ENCODE measurements at places on chromosomes 7 and 10.

- no peak for DNase-seq
These were observed 520.2 kb downstream of the LRMDA start for GRCh38 chr10:75951627-75952026.

DNA sequence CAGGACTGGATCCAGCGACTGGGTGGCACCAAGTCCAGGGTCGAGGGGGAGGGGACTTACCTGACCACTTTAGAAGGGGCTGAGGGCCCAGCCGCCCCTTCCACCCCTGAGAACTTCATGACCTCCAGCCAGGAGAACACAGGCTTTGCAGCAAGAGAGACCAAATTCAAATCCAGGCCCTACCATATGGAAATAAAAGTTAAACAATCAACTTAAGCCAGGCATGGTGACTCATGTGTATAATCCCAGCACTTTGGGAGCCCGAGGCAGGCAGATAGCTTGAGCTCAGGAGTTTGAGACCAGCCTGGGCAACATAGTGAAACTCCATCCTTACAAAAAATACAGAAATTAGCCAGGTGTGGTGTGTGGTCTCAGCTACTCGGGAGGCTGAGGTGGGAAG lies 61.9 kb downstream of the COL13A1 start:
- no peak for DNase-seq

GRCh38 chr10:124369986-124370385 lies 48.7 kb downstream of the OAT start:
- DNase-seq, result no peak

DNA sequence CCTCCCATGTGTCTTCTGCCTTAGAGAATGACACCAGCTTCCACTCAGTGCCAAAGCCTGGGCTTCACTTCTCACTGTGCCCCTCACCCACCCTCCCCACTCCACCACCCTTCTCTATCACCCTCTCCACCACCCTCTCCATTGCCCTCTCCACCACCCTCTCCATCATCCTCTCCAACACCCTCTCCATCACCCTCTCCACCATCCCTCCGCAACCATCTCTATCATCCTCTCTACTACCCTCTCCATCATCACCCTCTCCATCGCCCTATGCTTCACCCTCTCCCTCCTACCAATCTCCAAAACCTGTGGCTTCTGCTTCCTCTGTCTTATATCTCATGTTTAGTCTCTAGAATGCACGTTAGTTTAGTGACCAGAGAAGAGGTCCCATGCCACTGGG lies 91.0 kb upstream of the TMEM72 start:
- DNase-seq, result no peak

DNA sequence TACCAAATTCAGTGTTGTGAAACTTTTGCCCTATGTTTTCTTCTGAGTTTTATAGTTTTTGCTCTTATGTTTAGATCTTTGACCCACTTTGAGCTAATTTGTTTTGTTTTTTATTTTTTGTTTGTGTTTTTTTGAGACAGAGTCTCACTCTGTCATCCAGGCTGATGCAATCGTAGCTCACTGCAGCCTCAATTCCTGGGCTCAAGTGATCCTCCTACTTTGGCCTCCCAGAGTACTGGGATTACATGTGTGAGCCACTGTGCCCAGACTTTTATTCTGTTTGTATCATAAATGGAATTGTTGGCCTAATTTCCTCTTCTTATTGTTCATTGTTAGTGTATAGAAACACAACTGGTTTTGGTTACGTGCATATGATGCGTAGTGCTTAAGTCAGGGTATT lies 43.2 kb upstream of the ZMIZ2 start:
- no peak for DNase-seq

- no peak for DNase-seq
These were observed 12.8 kb upstream of the JMJD1C start for GRCh38 chr10:63478564-63478963.

DNA sequence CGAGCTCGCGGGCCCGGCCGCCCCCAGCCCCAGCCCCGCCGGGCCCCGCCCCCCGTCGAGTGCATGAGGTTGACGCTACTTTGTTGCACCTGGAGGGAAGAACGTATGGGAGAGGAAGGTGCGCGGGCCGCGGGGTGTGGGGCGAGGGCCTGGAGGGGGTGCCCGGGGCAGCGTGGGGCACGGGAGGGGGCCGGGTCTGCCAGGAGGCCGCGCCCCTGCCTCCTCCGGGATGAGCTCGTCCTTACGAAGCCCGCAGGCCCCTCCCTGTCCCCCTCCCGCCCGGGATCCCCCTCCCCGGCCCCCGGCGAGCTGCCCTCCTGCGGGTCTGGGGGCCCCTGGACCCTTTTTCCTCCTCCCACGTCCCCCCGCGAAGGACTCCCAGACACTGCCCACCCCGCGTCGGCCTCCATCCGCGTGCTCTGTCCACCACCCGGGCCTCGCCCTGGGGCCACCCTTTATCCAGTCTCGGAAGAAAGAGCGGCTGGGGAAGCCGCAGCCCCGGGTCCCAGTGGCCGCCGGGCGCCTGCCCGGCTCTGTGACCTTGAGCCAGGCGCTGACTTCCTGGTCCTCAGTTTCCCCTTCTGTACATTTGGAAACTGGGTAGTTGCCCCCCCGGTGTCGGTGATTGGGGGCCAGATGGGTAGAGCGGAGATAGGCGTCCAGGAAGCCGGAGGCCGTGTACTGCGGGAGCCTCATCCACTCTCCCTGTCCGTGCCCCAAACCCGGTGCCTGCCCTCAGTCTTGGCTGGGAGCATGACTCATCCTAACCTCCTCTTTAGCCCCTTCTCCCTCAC lies 521 bp downstream of the LIMK1 start:
- no peak for DNase-seq

DNA sequence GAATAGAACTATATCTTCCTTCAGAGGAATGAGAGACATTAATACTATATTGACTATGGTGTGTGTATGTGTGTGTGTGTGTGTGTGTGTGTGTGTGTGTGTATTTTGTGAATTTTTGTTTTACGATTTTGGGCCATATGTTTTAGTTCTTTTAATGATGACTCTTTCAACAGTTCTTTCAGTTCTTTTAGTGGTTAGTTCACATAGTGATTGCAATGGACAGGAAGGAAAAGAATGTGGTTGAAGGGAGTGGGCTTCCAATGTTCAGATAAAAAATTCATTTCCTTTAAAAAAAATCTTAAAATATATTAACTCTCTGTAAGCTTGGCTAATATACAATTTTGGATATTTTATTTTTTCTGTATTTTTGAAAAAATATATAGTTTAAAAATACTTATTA lies 315.7 kb upstream of the DGKB start:
- DNase-seq, result peak; percentile 32
